ENCODE measurements at places on chromosomes 5 and 9. TPM values are rescaled to one million over a fixed set of nuclear protein-coding genes. Genes with fewer than 3 reads are reported as not detected.

SLCO4C1 gene
- 0.51 TPM for total RNA-seq

- H3K4me1 ChIP-seq, result no peaks in the 10 kb centered on the region
- peak; percentile 46 for DNase-seq
- peak within 1 kb of the TSS; percentile 56 for H3K4me3 ChIP-seq
- peak within 1 kb of the TSS; percentile 89 for H3K27ac ChIP-seq
Measured at GRCh38 chr9:133991964-133992779, at the start of gene VAV2. Gene VAV2, minus strand, starts transcription at chr9:133992324. Its CDS starts 46 bp downstream, at chr9:133992278.

DNA sequence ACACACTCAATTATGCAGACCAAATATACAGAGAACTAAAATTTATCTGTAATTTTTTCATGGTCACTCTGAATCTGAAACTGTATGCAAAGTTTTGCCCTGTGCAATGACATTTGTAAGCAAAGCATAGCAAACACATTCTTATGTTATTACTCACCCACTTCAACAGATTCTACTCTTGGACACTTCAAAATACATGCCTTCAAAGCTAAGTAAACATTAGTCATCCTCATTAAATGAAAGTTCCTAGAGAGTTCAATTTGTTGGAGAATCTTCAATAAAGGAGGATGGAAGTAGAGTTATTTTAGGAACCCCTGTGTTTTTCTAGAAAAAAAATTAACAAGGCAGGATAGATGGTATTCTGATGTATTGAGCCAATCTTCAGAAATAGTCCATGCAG, 639.7 kb upstream of the C9orf72 start:
- DNase-seq, result no peak
- no peaks in the 10 kb centered on the region for H3K27me3 ChIP-seq
- H3K4me3 ChIP-seq, result no peak overlapping the region
- no peaks in the 10 kb centered on the region for H3K4me1 ChIP-seq

CETN3 gene
- total RNA-seq, result 29.0 TPM

DNA sequence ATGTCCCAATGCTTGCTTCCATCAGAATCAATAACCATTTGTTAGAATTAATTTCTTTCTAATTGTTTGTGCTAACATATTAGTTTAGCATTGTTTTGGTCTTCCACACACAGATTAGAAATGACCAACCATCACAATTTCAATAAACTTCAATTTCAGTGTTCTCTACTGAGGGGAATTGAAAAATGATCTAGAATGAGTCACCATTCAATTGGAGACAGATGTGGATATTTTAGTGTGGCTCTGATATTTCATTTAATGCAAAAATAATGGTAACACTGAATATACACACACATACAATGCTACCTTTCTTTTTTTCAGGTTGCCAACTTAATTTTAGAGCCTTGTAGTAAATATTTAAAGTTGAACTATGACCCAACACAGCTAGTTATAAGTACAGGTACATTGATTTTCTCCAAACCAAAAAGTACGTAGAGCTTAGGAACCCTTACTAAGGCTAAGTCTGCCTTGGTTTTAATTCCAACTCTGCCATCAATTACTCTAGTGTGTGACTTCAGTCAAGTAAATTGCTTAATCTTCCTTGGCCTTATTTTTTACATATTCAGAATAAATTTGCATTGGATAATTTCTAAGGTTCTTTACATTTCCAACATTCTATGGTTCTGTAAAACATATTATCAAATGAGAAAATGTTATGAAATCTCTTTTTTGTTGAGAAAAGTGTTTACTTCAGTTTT, 143.9 kb downstream of the DMRTA1 start:
- no peak for DNase-seq
- H3K4me1 ChIP-seq, result no peaks in the 10 kb centered on the region
- no peaks in the 10 kb centered on the region for H3K36me3 ChIP-seq
- H3K27ac ChIP-seq, result no peak overlapping the region
- no peak overlapping the region for H3K4me3 ChIP-seq
- no peaks in the 10 kb centered on the region for H3K27me3 ChIP-seq

XPA gene
- total RNA-seq, result 11.9 TPM

CCNJL gene
- total RNA-seq, result 26.7 TPM

TMED9 gene
- total RNA-seq, result 176 TPM

DNA sequence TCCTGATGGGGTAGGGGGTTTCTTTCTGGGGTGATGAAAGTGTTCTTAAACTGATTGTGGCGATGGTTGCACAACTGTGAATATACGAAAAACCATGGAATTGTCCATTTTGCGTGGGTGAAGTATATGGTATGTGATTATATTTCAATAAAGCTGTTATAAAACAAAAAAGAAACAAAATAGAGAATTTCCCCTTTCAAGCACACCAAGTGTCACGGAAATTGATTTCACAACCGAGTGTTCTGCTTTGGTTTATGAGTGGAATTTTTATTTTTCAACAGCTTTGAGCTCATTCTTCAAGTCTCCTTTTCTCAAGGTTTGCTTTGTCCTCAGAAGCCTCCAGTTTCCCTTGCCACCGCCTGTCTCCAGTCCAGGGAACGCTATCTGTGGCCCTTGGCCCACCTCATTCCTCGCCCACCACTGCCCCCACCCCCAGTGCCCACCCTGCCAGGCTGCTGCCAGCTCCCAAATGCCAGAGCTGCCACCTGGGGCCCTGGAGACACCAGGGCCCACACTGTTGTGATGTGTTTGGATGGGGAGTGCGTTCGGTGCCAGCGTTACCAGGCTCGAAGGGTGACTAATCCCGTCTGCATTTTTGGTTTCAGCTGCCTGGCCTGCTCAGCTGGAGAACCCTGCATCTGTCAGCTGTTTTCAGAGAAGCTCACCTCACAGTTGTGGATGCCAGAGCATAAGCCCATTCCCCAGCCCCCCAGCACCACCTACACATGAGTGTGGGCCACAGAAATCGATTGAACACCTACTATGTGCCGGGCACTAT, 30.4 kb downstream of the DUSP1 start:
- no peaks in the 10 kb centered on the region for H3K27me3 ChIP-seq
- no peaks in the 10 kb centered on the region for H3K36me3 ChIP-seq
- H3K4me3 ChIP-seq, result no peak overlapping the region
- peak; percentile 49 for DNase-seq
- H3K4me1 ChIP-seq, result no peaks in the 10 kb centered on the region
- H3K27ac ChIP-seq, result peak overlapping the region; percentile 29

Data from prostate gland (tissue), 2 donors.